ENCODE measurements at places on chromosomes 7 and 10. TPM values are rescaled to one million over a fixed set of nuclear protein-coding genes. Genes with fewer than 3 reads are reported as not detected.

Gene TEX47
- not detected for total RNA-seq

Gene FOXP2
- total RNA-seq = 4.3 TPM

Gene PUS7
- total RNA-seq = 43.3 TPM

Gene PALD1
- total RNA-seq = 1.4 TPM

Gene MSS51
- 4.2 TPM for total RNA-seq

Gene CUL2
- total RNA-seq = 38.1 TPM

Gene FKBP9
- total RNA-seq = 86.4 TPM

GRCh38 chr7:130490888-130491804, 739 bp upstream of the MEST start:
- peak overlapping the region; percentile 75 for H3K4me3 ChIP-seq
- H3K27ac ChIP-seq = peak overlapping the region; percentile 94
- H3K36me3 ChIP-seq = peaks cover 44% of the 10 kb centered on the region
- peaks cover 55% of the 10 kb centered on the region for H3K4me1 ChIP-seq
- H3K27me3 ChIP-seq = peaks cover 3% of the 10 kb centered on the region
- peak; percentile 34 for DNase-seq

DNA sequence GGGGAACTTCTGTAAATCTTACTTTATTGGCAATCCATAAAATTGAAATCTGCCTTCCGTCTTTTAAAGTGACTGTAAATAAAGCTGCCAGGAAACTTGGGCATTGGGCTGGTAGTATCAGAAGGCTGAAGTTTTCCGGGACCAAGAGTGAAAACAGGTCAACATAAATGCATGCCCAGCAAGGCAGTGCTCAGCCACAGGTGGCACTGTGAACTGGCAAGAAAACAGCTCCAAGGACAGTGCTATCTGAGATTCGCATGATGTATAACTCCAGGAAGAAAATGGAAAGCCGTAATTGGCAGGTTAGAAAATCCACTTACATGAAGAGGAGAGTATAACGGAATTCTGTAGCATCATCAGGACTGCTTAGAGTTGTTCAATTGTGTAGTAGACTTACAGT, 1.9 kb upstream of the INSYN2A start:
- no peak overlapping the region for H3K4me3 ChIP-seq
- no peaks in the 10 kb centered on the region for H3K36me3 ChIP-seq
- no peak for DNase-seq
- H3K4me1 ChIP-seq = no peaks in the 10 kb centered on the region
- peaks cover 40% of the 10 kb centered on the region for H3K27me3 ChIP-seq

- no peak overlapping the region for H3K27ac ChIP-seq
- H3K4me3 ChIP-seq = no peak overlapping the region
- no peak for DNase-seq
Observed at GRCh38 chr10:4683137-4683536, 142.9 kb upstream of the AKR1E2 start.

GRCh38 chr10:111109501-111110242, 32.8 kb downstream of the ADRA2A start:
- no peak overlapping the region for H3K27ac ChIP-seq
- no peak for DNase-seq
- H3K4me1 ChIP-seq = peaks cover 10% of the 10 kb centered on the region
- H3K27me3 ChIP-seq = peaks cover 25% of the 10 kb centered on the region
- H3K4me3 ChIP-seq = no peak overlapping the region

GRCh38 chr7:116802746-116803152, 59.6 kb upstream of the CAPZA2 start:
- DNase-seq = no peak
- H3K36me3 ChIP-seq = peaks cover 4% of the 10 kb centered on the region
- H3K4me3 ChIP-seq = no peak overlapping the region
- no peaks in the 10 kb centered on the region for H3K27me3 ChIP-seq

GRCh38 chr7:143411976-143412708, 3.5 kb upstream of the EPHA1 start:
- no peaks in the 10 kb centered on the region for H3K36me3 ChIP-seq
- no peak overlapping the region for H3K27ac ChIP-seq
- no peak overlapping the region for H3K4me3 ChIP-seq

DNA sequence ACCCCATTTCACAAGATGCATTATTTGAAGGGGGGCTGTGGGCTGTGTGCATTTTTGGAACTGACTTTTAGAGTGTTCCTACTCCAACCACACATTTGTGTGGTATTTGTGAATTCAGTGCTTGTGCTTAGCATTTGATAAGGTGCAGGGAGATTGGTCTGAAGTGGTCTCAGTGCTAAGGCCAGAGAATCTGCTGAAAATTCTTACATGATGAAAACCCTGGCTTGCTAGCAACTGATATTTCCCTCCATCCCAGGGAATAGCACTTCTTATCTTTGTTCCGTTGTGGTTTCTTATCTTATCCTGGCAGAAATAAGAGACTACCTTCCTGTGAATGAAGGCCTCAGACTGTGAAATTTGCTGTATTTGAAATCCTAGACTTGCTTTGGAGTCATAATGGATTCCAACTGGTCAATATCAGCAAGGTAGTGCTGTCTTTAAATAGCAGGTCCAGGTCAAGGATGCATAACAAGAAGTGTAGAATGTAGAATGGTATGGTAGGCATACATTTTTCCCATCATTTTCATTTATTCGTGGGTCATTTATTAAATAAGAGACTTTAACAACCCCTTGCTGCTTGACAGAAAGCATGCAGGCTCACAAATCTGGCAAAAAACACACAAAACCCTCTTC, 986.9 kb downstream of the REEP3 start:
- no peak for DNase-seq
- peaks cover 3% of the 10 kb centered on the region for H3K4me1 ChIP-seq
- H3K36me3 ChIP-seq = no peaks in the 10 kb centered on the region
- H3K4me3 ChIP-seq = no peak overlapping the region
- H3K27me3 ChIP-seq = no peaks in the 10 kb centered on the region

DNA sequence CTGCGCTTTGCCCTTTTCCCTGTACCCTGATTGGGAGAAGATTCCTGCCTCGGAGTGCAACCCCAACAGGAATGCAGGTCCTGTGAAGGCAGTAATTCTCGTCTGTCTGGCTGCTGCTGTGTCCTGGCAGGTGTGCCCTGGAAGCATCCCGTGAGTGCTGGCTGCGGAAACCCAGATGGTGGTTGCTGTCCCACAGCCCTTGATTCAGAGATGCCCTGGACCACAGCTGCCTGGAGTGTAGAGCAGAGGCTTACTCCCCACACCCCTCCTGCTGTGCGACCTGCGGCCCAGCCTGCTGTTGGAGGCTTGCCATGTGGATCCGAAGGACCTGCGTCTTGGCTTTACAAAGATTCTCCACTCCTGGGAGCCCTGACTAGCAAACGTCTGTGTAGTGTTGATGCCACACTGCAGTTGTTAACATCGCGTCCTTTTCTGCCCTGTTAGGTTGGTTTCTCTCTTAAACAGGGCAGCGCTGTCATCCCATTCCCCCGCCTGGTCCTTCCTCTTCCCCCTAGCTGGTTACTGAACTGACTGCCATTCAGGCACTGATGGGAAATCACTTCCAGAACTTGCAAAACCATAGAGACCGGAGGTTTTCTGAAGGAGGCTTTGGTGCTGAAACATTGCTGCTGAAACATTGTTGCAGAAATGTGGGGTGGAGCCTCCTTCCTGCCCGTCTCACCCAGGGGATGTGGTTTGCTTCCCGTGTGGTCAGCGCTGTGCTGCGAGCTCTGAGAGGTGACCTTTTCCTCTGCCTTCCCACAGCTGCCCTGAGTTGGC, 53.3 kb downstream of the DNAJB6 start:
- H3K36me3 ChIP-seq = peaks cover 11% of the 10 kb centered on the region
- no peak overlapping the region for H3K27ac ChIP-seq
- no peak for DNase-seq
- H3K4me1 ChIP-seq = no peaks in the 10 kb centered on the region
- H3K27me3 ChIP-seq = no peaks in the 10 kb centered on the region

DNA sequence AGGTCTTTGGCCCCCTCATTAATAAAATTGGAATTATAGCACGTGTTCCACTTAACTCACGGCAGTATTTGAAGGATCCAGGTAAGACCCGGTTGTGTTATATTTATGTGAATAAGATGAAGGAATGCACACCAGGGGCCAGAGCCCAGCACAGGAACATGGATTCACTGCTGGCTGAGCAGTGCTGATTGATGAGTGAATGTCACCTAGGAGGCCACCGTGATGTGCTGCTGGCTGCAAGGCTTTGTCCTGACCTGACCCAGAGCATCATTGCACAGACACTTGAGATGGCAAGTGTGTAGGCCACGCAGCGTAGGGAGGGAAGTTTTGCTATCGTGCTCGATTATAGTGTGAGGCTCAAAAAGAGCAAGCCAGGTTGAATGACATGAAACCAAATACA, 350.7 kb upstream of the MGMT start:
- H3K27ac ChIP-seq = no peak overlapping the region
- DNase-seq = no peak
- peaks cover 38% of the 10 kb centered on the region for H3K27me3 ChIP-seq

Measured in progenitor cell of endocrine pancreas (in vitro differentiated cells).